Activated T-helper 9 cell treated with anti-CD3 and anti-CD28 coated beads, Interleukin-2, amount 50 U/mL, for 16 hours (primary cell): ENCODE measurements at places on chromosomes 11 and 22.

DNA sequence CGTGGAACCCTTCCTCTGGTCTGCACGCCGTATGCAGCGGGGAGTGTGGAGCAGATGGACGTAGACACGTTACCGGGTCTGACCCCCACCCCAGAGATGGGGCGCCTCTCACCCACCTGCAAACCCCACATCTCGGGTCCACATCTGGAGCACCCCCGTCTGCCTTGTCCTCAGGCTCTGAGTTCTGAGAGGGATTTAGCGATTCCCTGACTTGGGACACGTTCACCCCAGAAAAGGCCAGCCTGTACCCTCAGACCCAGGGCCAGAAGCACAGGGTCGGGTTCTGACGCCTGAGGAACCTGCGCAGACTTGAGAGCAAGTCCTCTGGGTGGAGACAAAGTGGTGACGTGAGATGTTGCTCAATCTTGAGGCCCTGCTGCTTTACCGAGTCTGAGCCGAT lies 1138.5 kb downstream of the BRD1 start:
- DNase-seq = no peak

- no peak for DNase-seq
Measured at GRCh38 chr22:29988719-29989118, 91.5 kb upstream of the HORMAD2 start.

DNA sequence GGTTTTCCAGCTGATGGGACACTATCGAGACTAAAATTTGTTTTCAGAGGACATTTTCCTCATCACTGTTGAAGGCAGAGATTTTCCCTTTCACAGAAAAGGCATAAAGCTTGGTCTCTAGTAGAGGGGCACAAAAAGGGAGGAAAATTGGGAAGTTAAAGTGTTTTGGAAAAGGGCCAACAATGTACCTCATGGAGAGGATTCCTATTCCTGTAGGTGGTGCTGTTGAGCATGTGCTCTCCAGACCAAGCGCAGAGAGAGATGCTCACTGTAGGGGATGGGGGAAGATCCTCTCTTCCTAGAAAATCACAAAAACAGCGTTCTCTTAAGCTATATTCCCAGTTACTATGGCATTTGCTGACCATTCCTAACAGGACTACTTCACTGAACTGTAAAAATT lies 44.9 kb downstream of the OR4C46 start:
- no peak for DNase-seq

- DNase-seq = no peak
Measured at GRCh38 chr11:826836-827145, 928 bp upstream of the CRACR2B start.

- no peak for DNase-seq
Measured at GRCh38 chr11:65786786-65787636, at the start of gene OVOL1. TSS of gene OVOL1 (plus strand) at chr11:65787063. CDS start at chr11:65787374, 311 bp downstream.

DNA sequence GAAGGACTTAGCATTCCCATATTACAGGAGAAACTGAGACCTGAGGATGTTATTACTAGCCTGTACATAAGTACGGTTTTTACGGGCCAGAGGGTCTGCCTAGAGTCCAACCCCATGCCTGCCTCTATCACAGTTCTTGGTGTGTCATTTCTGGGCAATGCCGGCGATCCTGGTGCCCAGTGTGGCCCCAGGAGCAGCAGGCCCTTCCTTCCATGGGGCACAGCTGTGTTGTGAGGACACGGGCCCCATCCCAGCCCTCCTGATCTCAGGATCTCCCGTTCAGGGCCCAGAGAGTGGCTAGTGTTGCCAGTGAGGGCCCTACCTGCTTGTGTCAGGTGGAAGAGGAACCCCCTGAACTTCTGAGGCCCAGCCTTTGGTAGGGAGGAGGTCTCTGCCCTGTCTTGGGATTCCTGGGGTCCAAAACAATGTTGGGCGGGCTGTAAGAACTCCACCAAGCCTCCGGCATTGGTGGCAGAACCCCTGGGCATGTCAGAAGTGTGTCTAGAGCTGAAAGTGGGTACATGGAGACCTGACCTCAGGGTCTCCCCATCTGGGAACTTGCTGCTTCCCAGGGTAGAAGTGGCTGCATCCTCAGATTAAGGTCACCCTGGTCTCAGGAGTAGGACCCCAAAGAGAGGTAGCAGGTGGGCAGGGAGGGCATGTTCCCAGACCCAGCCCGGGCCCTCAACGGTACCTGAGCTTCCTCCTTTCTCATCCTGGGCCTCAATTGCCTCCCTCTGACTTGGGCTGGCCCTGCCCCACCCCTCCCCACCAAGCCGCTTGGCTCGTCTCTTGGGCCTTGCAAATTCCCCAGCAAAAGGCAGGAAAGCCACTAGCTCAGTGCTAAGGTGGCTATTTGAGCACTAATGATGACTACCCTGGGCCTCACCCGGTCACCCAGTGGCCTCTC lies 74.6 kb upstream of the KCNQ1OT1 start:
- DNase-seq = no peak

DNA sequence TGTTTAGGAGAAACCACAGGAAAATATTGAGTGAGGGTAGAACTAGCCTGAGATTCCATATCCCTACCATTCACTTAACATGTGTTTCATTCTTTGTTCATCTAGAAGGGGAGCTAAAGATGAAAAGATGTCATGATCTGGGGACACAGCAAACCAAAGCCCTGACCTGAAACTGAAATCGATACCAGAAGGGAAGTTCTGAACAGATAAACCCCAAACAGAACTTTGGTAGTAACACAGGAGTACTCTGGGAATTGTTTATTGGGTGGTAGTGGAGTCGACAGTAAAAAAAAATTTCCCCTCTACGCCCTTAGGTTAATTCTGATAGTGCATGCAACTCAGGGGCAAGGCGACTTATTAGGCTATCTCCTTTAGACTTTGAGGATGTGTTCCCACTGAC lies 27.2 kb downstream of the OR2AT4 start:
- no peak for DNase-seq

- DNase-seq = no peak
Measured at GRCh38 chr11:96464700-96465307, 75.0 kb downstream of the JRKL start.

- no peak for DNase-seq
Measured at GRCh38 chr22:36700711-36701670, 2.6 kb downstream of the CACNG2 start.

DNA sequence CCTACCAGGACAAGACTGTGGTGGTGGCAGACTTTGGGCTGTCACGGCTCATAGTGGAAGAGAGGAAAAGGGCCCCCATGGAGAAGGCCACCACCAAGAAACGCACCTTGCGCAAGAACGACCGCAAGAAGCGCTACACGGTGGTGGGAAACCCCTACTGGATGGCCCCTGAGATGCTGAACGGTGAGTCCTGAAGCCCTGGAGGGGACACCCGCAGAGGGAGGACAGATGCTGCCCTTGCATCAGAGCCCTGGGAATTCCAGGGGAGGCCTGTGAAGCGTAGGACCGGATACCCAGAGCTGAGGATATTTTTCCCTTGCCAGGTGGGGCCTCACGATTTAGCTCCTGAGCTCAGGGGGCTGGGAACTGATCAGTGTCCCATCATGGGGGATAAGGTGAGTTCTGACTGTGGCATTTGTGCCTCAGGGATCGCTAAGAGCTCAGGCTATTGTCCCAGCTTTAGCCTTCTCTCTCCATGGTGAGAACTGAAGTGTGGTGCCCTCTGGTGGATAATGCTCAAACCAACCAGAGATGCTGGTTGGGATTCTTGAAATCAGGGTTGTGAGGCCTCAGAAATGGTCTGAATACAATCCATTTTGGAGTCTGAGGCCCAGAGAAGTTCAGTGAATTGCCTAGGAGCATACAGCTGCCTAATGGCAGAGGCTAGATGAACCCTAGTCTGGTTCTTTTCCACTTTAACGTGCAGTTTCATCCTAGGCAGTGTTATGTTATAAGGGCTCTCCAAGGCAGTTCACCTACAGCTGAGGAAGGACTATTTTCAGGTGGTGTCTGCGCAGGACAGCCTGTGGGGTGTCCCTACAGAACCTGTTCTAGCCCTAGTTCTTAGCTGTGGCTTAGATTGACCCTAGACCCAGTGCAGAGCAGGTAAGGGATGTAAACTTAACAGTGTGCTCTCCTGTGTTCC lies 19.5 kb downstream of the PIK3IP1 start:
- DNase-seq = no peak

GRCh38 chr11:98771791-98772190 lies 249.0 kb upstream of the CNTN5 start:
- no peak for DNase-seq

GRCh38 chr22:41976070-41976901 lies 7.0 kb downstream of the SEPTIN3 start:
- DNase-seq = peak; percentile 31

GRCh38 chr11:64245401-64245796 lies 1.3 kb downstream of the PPP1R14B start:
- no peak for DNase-seq

GRCh38 chr11:57460022-57460757 lies at the start of gene RTN4RL2:
TSS of gene RTN4RL2 (plus strand) at chr11:57460528. CDS start at chr11:57460866, 338 bp downstream.
- no peak for DNase-seq

DNA sequence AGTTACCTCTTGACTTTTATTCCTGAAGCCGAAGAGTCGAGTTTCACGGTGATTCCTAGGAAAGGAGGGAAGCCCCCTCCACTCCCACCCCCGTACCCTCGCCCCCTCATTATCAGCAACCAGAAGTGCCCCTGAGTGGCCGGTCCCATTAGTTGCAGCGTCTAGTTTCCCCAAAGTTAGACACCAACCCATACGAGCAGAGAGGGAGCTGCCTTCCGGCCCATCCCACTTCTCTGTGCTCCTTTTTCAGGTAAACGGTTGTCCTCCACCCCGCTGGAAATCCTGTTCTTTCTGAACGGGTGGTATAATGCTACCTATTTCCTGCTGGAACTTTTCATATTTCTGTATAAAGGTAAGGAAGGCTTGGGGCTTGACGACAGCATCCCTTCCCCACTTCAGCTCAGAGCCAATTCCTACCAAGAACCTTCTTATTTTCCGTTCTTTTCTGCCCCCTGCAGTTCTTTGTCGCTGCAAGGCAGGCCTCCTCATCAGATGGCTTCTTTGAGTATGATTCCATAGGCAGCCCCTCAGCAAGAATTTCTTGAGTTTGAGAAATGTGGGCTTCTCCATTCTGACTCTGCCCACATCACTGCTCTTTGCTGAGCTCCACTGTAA lies 701 bp downstream of the TMEM216 start:
- DNase-seq = no peak

GRCh38 chr11:35969089-35970042 lies 25.5 kb downstream of the LDLRAD3 start:
- no peak for DNase-seq

GRCh38 chr11:77191823-77192495 lies 63.9 kb downstream of the MYO7A start:
- DNase-seq = peak; percentile 8

DNA sequence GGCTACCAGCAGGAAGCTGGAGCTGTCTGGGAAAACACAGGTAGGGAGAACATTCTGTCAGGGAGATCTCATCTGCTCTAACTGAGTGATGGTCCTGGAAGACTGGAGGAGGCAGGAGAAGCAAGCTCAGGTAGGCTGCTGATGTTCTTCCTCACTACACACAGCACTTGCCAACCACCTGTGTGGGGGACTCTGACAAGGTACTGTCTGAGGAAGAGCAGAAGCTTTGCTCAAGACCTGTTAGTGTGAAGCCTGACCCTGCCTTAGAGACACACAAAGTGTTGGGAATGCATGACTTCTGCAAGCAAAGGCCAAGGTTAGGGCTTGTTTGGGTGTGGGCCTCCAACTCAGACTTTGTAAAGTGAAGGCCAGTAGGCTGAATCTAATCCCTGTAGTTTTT lies 46.5 kb downstream of the CHST1 start:
- DNase-seq = no peak

DNA sequence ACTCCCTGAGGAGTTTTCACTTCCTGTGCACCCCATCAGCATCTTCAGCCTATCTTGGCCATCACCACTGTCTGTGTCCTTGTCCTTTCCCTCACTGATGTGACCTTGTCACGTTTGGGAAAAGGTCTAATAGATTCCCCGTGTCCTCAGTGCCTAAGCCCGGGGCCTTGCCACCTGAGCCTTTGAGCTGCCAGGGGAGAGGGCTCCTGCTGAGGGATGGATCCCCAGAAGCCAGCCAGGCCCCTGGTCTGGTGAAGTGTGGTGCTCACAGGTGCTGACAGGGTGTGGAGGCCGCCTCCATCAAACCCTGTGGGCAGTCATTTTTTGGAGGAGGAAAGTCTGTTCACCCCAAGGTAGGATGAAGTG lies 47.2 kb downstream of the GAB4 start:
- DNase-seq = no peak

GRCh38 chr11:86896441-86896841 lies 58.8 kb downstream of the FZD4 start:
- DNase-seq = no peak

DNA sequence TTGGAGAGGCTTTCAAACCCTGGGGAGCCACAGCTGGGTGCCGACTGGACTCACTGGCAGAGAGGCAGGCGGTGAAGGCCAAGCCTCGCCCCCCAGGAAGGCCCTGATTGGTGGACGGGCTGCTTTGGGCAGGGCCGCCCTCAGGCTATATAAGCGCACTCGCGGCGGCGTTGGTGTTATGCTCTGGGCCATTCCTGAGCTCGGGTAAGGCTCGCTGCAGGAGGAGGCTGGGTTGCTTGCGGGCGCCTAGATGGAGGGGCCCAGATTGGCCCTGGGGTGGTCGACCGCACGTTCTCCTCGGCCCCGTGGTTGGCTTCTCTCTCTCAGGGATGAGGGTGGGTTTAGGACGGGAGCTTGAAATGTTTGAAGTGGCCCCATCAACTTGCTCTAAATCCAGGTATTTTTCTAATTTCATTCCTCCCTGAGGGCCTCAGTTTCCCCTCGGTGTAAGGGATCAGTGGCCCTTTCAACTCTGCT lies at the start of gene SPDYC:
SPDYC (plus strand) TSS at position 176 of the 477 bp plus-strand sequence. CDS start 1,125 bp downstream, outside the sequence.
- no peak for DNase-seq

DNA sequence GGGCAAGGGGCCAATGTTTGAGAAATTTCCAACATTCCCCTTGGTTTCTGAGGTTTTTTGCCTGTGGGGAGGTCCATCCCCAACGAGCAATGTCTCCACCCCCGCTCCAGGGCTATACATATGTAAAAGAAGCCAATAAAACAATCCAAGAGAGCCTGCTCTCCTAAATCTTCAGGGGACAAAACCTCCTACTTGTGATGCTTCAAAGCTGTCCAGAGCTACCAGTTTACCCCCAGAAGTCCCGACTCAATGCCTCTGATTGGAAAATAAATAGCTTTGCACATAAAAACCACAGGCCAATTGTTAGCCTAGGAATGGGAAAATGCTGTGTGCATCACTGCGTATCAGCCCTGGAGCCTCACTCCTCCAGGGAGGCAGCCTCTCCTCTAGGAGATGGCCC lies 66.0 kb upstream of the PAX6 start:
- no peak for DNase-seq

- DNase-seq = no peak
Measured at GRCh38 chr11:62559204-62559603, 12.6 kb upstream of the AHNAK start.

GRCh38 chr11:111098091-111098490 lies 147.4 kb upstream of the POU2AF2 start:
- DNase-seq = no peak

- DNase-seq = no peak
Measured at GRCh38 chr11:66979336-66979980, 4.4 kb downstream of the C11orf86 start.

DNA sequence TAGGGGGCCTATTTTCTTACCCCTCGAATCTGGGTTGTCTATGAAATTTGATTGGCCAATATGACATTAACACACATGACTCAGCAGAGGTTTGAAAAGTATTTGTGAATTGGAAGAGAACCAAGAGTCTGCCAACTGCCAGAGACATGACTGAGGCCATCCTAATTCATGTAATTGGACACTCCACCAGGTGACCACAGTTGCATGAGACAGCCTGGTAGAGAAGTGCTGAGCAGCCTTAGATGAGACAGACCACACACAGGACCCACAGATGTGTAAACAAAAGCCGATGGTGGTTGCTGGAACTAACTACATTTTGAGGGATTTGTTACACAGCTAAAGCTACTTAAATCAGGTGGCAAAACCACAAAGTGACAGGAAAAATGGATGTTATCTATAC lies 855 bp upstream of the MS4A5 start:
- no peak for DNase-seq

- DNase-seq = no peak
Measured at GRCh38 chr11:60993615-60994014, 22.1 kb downstream of the CD6 start.
